SK-N-DZ (cell line): ENCODE measurements at places on chromosomes 11 and 22.

DNA sequence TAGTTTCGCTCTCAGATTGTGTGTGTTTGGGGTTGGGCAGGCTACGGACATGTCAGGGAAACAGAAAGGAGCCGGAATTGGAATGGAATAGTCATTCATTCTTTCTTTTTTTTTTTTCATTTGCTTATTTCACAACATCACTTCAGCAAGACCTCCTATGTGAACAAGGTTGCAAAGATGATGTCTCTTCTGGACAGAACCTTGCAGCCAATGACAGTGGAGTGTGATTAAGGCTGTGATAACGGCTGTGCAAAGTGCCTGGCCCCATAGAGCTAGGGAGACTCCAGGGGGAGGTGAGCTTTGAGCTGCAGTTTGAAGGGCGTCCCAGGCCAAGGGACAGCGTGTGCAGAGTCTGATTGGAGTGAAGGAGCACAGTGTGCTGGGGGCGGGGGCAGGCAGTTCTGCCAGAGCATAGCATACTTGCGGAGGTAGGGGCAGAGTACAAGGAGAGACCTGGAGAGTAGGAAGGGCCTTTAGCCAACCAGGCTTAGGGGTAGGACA lies 3.4 kb downstream of the TIGD3 start:
- DNase-seq = peak; percentile 75

DNA sequence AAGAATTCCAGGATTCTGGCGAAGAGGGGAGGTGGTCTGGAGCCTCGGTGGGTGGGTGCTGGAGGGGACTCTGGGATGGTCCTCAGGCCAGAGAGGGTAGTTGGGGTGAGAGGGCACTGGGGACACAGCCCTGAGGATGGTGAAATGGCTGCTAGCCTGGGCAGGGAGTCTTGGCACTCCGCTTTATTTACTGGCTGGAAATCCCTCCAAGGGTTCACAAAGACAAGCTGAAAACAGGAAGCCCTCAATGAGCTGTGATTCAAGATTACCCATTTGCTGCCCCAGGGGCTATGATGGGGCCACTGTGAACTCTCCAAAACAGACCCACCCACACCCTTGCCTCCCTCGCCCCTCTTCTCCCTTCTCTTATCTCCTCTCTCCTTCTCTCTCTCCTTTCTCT lies 71.9 kb downstream of the FBXO7 start:
- no peak for DNase-seq

- no peak for DNase-seq
These were observed 16.4 kb upstream of the SYVN1 start for GRCh38 chr11:65150509-65151299.

- no peak for DNase-seq
These were observed 630 bp downstream of the CASP4 start for GRCh38 chr11:104967534-104968354.

GRCh38 chr11:70813651-70814050 lies 415.3 kb downstream of the CTTN start:
- DNase-seq = no peak

GRCh38 chr11:5522308-5522707 lies 5.8 kb upstream of the UBQLNL start:
- DNase-seq = no peak

- no peak for DNase-seq
These were observed 34.5 kb upstream of the RIC3 start for GRCh38 chr11:8203414-8203715.

DNA sequence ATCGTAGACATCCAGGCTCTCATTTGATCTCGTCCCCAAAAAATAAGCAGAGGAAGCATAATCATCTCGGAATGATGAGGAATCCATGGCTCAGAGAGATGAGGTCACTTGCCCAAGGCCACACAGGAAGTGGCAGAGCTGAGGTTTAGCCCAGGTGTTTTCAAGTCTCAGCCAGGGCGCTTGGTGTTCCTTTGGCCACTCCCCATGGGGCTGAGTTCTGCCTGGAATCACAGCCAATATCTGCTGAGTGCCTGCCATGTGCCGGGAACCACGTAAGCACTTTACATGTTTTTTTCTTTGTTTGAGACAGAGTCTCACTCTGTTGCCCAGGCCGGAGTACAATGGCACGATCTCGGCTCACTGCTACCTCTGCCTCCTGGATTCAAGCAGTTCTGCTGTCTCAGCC lies 29.5 kb upstream of the MYH9 start:
- no peak for DNase-seq

GRCh38 chr22:48366591-48366990 lies 1461.1 kb downstream of the BRD1 start:
- DNase-seq = no peak

DNA sequence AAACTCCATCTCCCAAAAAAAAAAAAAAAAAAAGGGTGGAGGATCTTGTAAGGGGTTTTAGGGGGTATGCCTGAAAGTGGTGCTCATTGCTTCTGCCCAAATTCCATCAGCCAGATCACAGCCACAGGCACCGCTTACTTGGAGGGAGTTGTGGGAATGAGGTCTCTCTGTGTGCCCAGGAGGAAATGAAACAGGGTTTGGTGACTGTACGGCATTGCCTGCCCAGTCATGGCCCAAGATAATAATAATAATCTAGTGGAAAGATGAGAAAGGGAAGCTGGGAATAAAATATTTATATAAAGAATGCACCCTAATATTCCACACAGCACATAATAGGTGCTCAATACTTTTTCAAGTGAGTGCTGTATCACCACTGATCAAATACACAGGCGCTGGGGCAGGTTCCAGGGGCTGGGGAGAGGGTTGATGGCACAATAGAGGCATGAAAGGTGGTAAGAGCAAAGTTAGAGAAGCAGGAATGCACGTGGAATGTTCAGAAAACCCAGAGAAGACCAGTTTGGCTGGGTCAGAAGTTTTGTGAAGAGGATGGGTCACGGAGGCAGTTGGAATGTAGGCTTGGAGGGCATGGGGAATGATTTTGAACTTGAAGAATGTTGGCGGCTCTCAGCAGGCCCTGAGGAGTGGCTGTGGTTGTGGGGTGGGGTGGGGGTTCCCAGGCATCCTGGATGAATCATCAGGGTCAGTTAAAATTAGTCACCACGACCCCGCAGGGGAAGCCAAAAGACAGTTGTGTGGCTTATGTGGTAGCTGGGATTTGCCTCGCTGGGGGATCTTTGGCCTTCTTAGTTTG lies 12.5 kb upstream of the MB start:
- no peak for DNase-seq

DNA sequence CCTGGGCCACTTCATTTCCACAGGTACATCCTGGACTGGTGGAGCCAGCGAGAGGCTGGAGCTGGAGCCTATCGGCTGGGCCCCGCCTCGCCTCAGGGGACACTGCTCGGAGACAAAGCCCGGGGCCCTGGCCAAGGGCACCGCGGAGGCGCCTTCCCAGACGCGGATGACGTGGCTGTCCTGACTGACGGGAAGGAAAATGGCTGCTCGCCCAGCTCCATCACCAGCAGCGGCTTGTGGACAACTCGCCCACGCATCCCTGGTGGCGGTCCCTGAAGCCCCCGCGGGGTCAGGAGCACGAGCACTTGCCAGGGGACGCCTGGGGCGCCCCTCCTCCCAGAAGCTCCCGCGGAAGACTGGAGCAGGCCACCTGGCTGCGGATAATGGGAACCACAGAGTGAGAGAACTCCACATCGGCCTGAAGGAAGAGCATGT lies 49.6 kb downstream of the CECR2 start:
- DNase-seq = no peak

GRCh38 chr11:126485021-126485792 lies 129.7 kb downstream of the ST3GAL4 start:
- no peak for DNase-seq

GRCh38 chr11:126163074-126163700 lies 48.3 kb downstream of the RPUSD4 start:
- DNase-seq = no peak

GRCh38 chr11:121035780-121036179 lies 11.9 kb downstream of the TBCEL start:
- no peak for DNase-seq

GRCh38 chr11:69825941-69826340 lies 6.7 kb upstream of the FGF3 start:
- no peak for DNase-seq

- DNase-seq = no peak
These were observed 1.5 kb downstream of the DDB2 start for GRCh38 chr11:47216121-47216798.

DNA sequence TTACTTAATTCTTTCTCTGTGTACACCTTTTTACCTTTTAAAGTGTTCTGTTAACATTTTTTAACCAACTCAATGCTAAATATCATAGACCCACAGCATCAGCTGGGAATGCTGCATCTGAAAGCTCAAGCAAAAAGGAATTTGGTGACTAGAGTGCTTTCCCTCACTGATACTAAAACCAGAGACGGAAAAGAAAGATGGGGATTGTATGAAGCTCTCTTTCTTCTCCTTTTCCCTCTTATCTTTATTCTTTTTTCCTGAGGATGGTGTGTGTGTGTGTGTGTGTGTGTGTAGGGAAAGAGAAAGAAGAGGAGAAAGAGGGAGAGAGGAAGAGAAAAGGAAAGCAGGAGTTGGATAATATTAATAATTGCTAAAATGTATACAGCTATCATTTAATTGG lies 4.1 kb upstream of the SIK2 start:
- DNase-seq = no peak

- no peak for DNase-seq
These were observed 3.6 kb upstream of the SHANK2 start for GRCh38 chr11:71255800-71256479.

- DNase-seq = peak; percentile 53
These were observed 2.7 kb upstream of the PDE2A start for GRCh38 chr11:72676861-72677341.

DNA sequence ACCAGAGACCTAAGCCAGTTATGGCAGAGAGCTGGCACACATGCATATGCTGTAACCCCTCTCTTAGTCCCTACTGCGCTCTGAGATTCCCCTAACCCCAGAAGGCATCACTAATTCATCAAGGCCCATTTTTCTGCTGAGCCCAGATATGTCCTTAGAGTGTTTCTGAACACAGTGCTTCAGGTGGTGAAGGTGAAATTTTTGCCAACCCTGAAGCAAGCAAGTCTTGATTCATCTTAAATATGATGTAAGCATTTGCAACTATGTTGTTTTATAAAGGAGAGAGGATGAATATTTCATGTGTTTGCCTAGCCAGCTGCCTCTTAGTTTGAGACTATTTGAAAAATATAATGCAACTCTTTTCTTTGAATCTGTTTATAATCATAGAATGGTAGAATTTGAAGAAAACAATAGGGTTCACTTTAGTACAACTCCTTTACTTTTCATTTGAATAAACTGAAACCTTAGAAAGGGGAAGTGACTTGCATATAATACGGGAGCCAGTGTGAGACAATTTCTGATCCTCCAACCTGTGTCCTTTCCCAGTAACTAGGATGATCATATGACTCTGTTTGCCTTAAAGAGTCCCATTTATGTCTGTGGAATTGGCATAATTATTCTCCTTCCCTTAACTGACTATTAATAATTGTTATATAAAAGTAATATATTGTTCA lies 194.3 kb upstream of the MTNR1B start:
- no peak for DNase-seq

- DNase-seq = peak; percentile 42
These were observed at the start of gene MFNG for GRCh38 chr22:37486224-37486845. Gene MFNG, minus strand, starts transcription at chr22:37486384. Its CDS starts 207 bp downstream, at chr22:37486177.

- DNase-seq = no peak
These were observed 12.7 kb downstream of the DUSP8 start for GRCh38 chr11:1559111-1559951.

GRCh38 chr22:33958741-33959140 lies 38.5 kb upstream of the LARGE1 start:
- no peak for DNase-seq

GRCh38 chr22:41410311-41410751 lies 28.6 kb downstream of the TEF start:
- DNase-seq = no peak

GRCh38 chr22:35638001-35638400 lies 10.2 kb upstream of the APOL6 start:
- DNase-seq = no peak

DNA sequence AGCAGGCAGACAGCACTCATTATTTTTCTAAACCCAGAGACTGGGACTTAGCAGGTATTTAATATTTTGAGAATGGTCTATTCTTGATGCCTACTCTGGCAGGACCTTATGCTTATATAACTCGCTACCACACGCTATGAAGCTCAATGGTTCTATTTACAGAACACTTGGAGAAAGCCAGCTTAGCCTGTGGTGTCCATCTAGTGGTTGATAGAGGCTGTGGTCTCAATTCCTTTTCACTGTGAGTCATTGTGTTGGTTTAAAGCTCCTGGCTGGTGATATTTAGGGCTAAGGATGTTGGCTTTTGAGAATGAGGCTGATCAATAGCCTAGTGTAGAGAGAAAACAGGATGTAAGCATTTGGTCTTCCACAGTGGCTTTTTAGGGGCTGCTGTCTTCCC lies 206.4 kb downstream of the DBX1 start:
- no peak for DNase-seq

GRCh38 chr11:86934926-86935579 lies 20.1 kb downstream of the FZD4 start:
- no peak for DNase-seq

DNA sequence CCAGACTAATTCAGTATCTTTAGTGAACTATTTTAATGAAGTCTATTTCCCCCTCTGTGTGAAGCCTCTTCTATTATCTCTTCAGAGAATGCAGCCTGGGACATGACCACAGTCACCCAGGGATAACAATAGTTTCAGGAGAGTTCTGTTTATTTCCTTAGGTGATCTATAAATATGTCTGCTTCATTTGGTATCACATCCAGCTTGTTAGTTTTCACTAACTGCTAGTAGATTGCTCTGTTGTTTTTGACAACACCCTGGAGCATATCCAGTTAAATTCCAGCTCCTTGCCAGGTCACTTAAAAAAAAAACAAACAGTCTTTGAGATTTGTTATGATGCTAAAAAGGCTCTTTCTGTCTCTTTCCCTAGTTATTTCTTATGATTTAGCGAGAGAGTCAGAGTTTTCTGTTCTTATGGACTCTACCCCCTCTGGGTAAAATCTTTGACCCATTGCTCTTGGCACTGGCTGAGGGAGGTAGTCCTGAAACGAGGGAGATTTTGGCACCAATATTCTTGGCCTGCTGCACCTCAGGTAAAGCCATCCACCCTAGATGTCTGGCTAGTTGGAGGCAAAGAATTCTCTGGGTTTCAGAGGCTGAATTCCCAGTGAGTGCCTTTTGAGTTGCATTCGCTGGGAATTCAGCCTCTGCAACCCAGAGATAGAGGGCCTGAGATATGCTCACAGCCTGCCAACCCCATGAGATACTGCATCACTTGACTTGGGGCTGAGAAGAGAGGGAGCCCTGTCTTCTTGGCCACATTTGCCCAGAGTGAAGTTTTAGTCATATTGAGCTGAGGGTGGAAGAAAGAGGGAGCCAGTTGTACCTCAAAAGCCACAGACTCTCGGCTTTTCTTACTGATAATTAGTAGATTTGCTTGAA lies 159.1 kb downstream of the PGR start:
- DNase-seq = no peak
